ENCODE measurements at places on chromosomes 4 and X.

GRCh38 chrX:44872821-44873414 lies at the start of gene KDM6A:
Gene KDM6A, plus strand, starts transcription at chrX:44873188. Its CDS starts 364 bp downstream, at chrX:44873552.
- peak; percentile 99 for DNase-seq

GRCh38 chr4:8695237-8696219 lies 103.0 kb downstream of the CPZ start:
- no peak for DNase-seq

GRCh38 chr4:45094684-45095083 lies 368.3 kb upstream of the GNPDA2 start:
- DNase-seq: no peak

DNA sequence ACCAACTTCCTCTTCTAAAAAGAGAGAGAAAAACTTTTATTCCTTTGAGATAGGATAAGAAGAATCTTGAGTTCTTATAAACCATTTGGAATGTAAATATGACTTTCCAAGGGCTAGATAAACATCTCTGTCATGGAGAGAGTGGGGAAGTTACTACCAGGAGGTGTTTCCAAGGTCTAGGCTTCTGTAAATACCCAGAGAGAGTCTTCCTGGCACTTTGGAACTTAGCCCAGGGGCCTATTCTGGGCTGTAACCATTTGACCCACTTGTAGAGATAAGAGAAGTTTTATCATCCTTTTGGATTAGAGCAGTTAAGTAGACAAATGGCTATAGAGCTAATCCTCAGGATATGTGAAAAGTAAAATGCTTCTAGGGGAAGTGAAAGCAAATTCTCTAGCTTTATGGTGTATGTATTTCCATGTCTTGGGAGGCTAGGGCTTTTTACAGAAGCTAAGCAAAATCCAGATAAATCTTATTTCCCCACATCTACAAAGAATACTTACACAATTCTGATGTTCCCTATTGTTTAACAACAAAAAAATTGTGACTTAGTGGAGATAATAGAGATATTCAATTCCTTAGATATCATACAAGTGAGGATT lies 51.1 kb downstream of the MCUB start:
- DNase-seq: no peak

DNA sequence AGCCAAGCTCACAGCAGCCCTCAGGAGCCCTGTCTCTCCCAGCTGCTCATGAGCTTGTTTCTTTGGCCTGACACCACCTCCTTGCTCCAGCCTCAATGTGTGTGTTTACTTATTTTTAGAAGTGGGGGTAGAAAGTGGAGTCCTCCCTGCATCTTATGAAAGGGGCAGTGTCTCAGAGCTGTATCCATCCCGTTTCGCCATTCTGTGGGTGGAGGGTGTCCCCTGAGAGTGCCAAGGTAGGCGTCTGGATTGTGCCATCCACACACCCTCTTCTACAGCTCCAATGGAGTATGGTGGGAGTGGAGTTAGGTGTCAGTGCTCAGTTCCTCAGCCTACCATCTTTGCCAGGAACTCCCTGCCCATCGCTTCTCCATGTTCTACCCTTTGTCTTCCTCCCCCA lies 8.3 kb downstream of the SPON2 start:
- no peak for DNase-seq

GRCh38 chr4:117893207-117893606 lies 141.1 kb upstream of the NDST3 start:
- DNase-seq: no peak
